ENCODE measurements at places on chromosomes 3 and 15. TPM values are rescaled to one million over a fixed set of nuclear protein-coding genes. Genes with fewer than 3 reads are reported as not detected.

DNA sequence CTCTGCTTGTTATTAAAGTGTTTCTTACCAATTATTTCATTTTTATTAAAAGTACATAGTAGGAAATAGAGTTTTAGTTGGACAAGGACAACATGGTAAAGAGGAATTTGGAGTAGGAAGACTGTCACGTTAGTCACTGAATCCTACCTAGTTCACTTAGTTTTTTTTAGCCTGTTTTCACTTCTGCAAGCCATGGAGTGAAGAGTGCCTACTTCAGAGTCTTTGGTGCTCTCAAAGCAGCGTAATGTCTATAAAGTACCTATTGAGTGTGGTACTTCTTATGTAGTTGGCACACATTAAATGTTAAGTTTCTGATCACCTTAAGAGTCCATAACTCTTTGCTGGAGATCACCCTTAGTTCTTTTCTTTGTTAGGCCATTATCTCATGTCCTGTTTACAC, 78.7 kb downstream of the LPP start:
- H3K36me3 ChIP-seq: 0 out of 3 replicates have a peak, but pooled peaks cover 8% of the 10 kb centered on the region
- no peak overlapping the region for H3K4me3 ChIP-seq
- no peak overlapping the region for H3K27ac ChIP-seq
- H3K4me1 ChIP-seq: peaks cover 40% of the 10 kb centered on the region

GRCh38 chr3:5462086-5462485, 274.6 kb downstream of the EDEM1 start:
- H3K4me3 ChIP-seq: no peak overlapping the region
- no peaks in the 10 kb centered on the region for H3K27me3 ChIP-seq
- H3K4me1 ChIP-seq: no peaks in the 10 kb centered on the region
- H3K36me3 ChIP-seq: no peaks in the 10 kb centered on the region
- H3K27ac ChIP-seq: no peak overlapping the region

GRCh38 chr15:100099976-100100375, 241.8 kb downstream of the ADAMTS17 start:
- 0 out of 2 replicates have a peak, but pooled peaks cover 3% of the 10 kb centered on the region for H3K27me3 ChIP-seq
- no peak overlapping the region for H3K4me3 ChIP-seq
- H3K27ac ChIP-seq: no peak overlapping the region
- no peak for DNase-seq

DNA sequence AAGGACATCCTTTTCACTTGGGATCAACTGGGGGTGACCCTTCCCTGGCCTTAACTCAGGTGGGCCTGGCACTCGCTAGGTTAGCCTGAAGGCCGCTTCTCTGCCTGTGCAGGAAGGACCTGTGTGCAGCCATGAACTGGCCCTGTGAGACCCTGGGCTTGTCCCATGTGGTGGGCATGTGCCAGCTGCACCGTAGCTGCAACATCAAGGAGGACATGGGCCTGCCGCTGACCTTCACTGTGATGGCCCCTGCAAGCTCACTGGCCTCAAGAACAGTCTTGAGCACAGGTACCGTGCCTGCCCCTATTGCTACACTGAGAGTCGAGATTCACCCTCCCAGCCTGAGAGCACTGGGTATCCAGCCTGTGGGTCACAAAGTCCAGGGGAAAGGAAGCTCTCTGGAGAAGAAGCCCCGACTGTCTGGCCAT, 43.0 kb downstream of the SAXO2 start:
- H3K4me3 ChIP-seq: no peak overlapping the region
- peaks cover 7% of the 10 kb centered on the region for H3K27me3 ChIP-seq
- no peak for DNase-seq
- no peak overlapping the region for H3K27ac ChIP-seq

GRCh38 chr15:63434576-63435186, 53.0 kb upstream of the CA12 start:
- H3K4me1 ChIP-seq: peaks cover 27% of the 10 kb centered on the region
- H3K36me3 ChIP-seq: no peaks in the 10 kb centered on the region
- no peak overlapping the region for H3K4me3 ChIP-seq
- no peak overlapping the region for H3K27ac ChIP-seq

- H3K36me3 ChIP-seq: no peaks in the 10 kb centered on the region
- no peak overlapping the region for H3K27ac ChIP-seq
- no peak for DNase-seq
These were observed 289.6 kb downstream of the EFHB start for GRCh38 chr3:19644405-19644804.

GRCh38 chr3:76509179-76509830, 530.6 kb upstream of the ROBO2 start:
- no peak overlapping the region for H3K4me3 ChIP-seq
- H3K36me3 ChIP-seq: no peaks in the 10 kb centered on the region
- DNase-seq: no peak
- H3K27ac ChIP-seq: no peak overlapping the region
- H3K27me3 ChIP-seq: no peaks in the 10 kb centered on the region

DNA sequence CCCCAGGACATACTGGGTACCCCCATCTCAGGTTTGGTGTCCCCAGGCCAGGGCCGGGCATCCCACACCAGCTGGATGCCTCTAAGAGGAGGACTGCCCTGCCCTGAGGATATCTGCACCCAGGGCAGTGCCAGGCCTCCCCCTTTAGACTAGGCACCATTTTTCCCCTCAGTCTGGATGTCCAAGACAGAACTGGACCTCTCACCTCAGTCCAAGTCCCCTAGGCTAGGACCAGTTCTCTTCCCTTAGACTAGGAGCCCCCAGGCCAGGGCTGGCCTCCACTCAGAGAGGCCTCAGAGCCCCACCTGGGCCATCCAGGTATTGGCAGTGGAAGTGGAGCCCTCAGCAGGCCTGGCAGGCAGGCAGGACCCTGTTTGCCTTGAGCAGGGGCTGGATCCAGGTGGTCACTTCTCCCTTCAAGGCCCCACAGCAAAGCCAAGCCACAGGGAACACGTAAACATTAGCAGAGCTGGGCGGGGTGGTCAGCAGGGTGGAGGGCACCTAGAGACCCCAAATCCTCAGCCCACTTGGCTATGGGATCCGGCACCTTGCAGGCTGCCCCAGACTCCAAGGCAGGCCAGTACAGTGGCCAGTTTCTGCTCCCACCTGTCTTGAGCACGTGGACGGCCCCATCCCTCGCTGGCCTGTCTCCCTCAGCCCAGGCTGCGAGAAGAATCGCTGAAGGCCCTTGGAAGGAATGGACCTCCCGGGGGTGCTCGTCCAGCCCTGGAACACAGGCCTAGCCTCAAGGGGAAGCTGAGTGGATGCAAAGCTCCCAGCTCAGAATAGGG, 28.3 kb downstream of the PTH1R start:
- no peak for DNase-seq
- H3K36me3 ChIP-seq: no peaks in the 10 kb centered on the region
- peaks cover 6% of the 10 kb centered on the region for H3K27me3 ChIP-seq
- H3K4me3 ChIP-seq: no peak overlapping the region
- no peak overlapping the region for H3K27ac ChIP-seq

DNA sequence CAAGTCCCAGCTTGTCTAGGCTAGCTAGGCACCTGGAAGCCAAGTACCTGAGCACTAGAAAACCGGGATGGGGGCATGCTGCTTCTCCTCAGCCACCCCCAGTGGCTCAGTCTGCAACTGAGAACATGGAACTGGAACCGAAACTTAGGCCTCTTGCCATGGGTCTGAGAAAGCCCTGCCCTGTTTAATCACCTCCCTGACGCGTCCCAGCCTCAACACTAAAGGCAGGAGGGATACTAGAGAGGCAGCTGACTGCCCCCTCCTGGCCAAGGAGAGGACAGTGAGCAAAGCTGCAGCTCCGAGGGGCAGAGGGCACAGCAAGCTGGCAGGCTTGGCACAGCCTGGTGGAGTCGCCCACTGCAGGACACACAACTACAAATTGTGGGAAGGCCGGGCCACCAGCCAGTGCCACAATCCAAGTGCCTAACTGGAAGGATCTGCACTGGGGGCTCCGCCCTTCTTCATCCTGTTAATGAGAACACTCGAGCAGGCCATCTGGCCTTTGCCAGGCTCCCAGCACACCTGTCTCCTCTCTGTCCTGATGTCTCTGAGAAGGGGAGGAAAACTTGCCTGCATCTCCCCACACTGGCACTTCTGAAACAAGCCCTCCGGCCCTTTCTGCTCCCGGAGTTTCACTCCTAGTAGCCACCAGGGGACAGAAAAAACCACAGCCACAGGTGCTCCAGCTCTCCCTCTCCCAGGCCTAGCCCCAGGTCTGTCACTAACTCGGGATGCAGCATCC, 53.7 kb downstream of the BDH1 start:
- peaks cover 52% of the 10 kb centered on the region for H3K4me1 ChIP-seq
- peak; percentile 78 for DNase-seq

GRCh38 chr3:102979682-102980354, 545.0 kb downstream of the ZPLD1 start:
- no peak overlapping the region for H3K27ac ChIP-seq
- no peak for DNase-seq
- H3K4me3 ChIP-seq: no peak overlapping the region
- H3K4me1 ChIP-seq: no peaks in the 10 kb centered on the region

- H3K4me3 ChIP-seq: no peak overlapping the region
- no peaks in the 10 kb centered on the region for H3K4me1 ChIP-seq
- no peaks in the 10 kb centered on the region for H3K36me3 ChIP-seq
- DNase-seq: no peak
- no peak overlapping the region for H3K27ac ChIP-seq
- H3K27me3 ChIP-seq: no peaks in the 10 kb centered on the region
These were observed 366.4 kb upstream of the RASGRP1 start for GRCh38 chr15:38930851-38931572.

GRCh38 chr15:43212299-43212698, 8.5 kb downstream of the EPB42 start:
- no peaks in the 10 kb centered on the region for H3K4me1 ChIP-seq
- no peak for DNase-seq
- H3K27me3 ChIP-seq: peaks cover 51% of the 10 kb centered on the region
- H3K27ac ChIP-seq: no peak overlapping the region
- no peak overlapping the region for H3K4me3 ChIP-seq

DNA sequence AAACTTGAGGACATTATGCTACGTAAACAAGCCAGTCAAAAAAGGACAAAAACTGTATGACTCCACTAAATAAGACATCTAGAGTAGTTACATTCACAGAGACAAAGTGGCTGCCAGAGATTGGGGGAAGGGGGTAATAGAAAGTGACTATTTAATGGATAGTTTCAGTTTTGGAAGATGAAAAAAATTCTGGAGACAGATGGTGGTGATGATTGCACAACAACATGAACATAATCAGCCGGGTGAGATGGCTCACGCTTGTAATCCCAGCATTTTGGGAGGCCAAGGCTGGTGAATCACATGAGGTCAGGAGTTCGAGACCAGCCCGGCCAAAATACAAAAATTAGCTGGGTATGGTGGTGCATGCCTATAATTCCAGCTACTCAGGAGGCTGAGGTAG, 40.6 kb downstream of the DPP8 start:
- peaks cover 51% of the 10 kb centered on the region for H3K36me3 ChIP-seq
- no peak overlapping the region for H3K27ac ChIP-seq
- H3K27me3 ChIP-seq: no peaks in the 10 kb centered on the region
- DNase-seq: no peak
- H3K4me3 ChIP-seq: no peak overlapping the region
- no peaks in the 10 kb centered on the region for H3K4me1 ChIP-seq

GRCh38 chr3:136658946-136659682, 93.1 kb downstream of the STAG1 start:
- peaks cover 11% of the 10 kb centered on the region for H3K4me1 ChIP-seq
- no peak for DNase-seq
- no peak overlapping the region for H3K4me3 ChIP-seq

DNA sequence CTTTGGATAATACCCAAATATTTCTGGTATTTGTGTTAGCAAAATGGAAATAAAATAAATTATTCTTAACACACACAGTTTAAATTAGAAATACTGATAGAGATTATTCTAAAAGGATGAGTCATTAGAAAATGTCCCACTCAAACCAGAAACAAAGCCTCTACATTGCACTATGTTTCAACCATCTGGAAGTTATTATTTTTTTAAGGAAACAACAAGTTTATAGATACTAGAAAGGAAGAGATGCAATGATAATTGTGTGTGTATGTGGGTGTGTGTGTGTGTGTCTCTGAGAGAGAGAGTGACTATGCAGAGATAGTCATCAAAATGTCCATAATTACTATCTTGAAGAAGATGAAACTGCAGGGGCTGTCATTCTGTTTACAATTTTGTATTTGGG, 1340.5 kb downstream of the ROBO1 start:
- H3K27ac ChIP-seq: no peak overlapping the region
- no peaks in the 10 kb centered on the region for H3K4me1 ChIP-seq
- no peak overlapping the region for H3K4me3 ChIP-seq
- no peaks in the 10 kb centered on the region for H3K27me3 ChIP-seq

GRCh38 chr3:69776289-69776688, 37.0 kb downstream of the MITF start:
- no peak for DNase-seq
- no peak overlapping the region for H3K27ac ChIP-seq
- no peaks in the 10 kb centered on the region for H3K4me1 ChIP-seq
- H3K4me3 ChIP-seq: no peak overlapping the region

GRCh38 chr15:87498560-87498959, 758.0 kb downstream of the NTRK3 start:
- H3K4me3 ChIP-seq: no peak overlapping the region
- no peaks in the 10 kb centered on the region for H3K4me1 ChIP-seq
- DNase-seq: no peak
- no peaks in the 10 kb centered on the region for H3K27me3 ChIP-seq

- no peak for DNase-seq
- H3K27me3 ChIP-seq: no peaks in the 10 kb centered on the region
- no peak overlapping the region for H3K27ac ChIP-seq
- H3K4me3 ChIP-seq: no peak overlapping the region
- peaks cover 14% of the 10 kb centered on the region for H3K4me1 ChIP-seq
These were observed 4.7 kb downstream of the ATG7 start for GRCh38 chr3:11276901-11277300.

DNA sequence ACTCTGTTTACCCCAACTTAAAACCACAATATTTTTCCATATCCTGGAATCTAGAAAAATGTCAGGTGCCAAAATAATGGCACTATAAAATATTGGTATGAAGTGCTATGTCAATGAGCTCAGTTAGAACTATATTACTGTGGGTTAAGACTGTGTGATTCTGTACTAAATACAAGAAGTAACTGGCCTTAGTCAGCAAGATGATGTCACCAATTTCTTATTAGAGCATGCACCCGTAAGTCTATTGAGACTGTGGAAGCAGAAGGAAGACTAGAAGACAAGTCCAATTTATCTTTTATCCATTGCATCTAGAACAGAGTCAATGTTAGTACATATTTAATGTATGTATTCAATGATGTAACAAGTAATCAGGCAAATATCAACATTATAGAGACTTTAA, 25.0 kb downstream of the LRRC58 start:
- no peak overlapping the region for H3K4me3 ChIP-seq
- DNase-seq: no peak
- no peaks in the 10 kb centered on the region for H3K36me3 ChIP-seq
- H3K27me3 ChIP-seq: no peaks in the 10 kb centered on the region
- no peak overlapping the region for H3K27ac ChIP-seq

GRCh38 chr3:99971761-99972160, 142.5 kb downstream of the FILIP1L start:
- H3K27me3 ChIP-seq: no peaks in the 10 kb centered on the region
- DNase-seq: no peak
- H3K36me3 ChIP-seq: no peaks in the 10 kb centered on the region
- no peak overlapping the region for H3K4me3 ChIP-seq
- H3K4me1 ChIP-seq: peaks cover 11% of the 10 kb centered on the region

GRCh38 chr15:81880314-81880713, 165.5 kb downstream of the MEX3B start:
- no peak overlapping the region for H3K27ac ChIP-seq
- H3K36me3 ChIP-seq: no peaks in the 10 kb centered on the region
- no peaks in the 10 kb centered on the region for H3K27me3 ChIP-seq
- H3K4me1 ChIP-seq: no peaks in the 10 kb centered on the region

GRCh38 chr3:195116407-195117185, 154.4 kb downstream of the XXYLT1 start:
- no peaks in the 10 kb centered on the region for H3K27me3 ChIP-seq
- no peaks in the 10 kb centered on the region for H3K36me3 ChIP-seq
- DNase-seq: no peak
- H3K27ac ChIP-seq: no peak overlapping the region

The PDZRN3 gene
- total RNA-seq: not detected

The UNC13C gene
- total RNA-seq: 0.04 TPM

The NLGN1 gene
- not detected for total RNA-seq

The ATR gene
- 21.7 TPM for total RNA-seq

The ZNF662 gene
- total RNA-seq: not detected

The OR4F15 gene
- not detected for total RNA-seq

The LRTM1 gene
- not detected for total RNA-seq

All from HepG2 (cell line).